ENCODE measurements at places on chromosomes 6 and 20.

GRCh38 chr6:14108571-14109410 is 8.8 kb upstream of the CD83 start:
- no peak for DNase-seq

DNA sequence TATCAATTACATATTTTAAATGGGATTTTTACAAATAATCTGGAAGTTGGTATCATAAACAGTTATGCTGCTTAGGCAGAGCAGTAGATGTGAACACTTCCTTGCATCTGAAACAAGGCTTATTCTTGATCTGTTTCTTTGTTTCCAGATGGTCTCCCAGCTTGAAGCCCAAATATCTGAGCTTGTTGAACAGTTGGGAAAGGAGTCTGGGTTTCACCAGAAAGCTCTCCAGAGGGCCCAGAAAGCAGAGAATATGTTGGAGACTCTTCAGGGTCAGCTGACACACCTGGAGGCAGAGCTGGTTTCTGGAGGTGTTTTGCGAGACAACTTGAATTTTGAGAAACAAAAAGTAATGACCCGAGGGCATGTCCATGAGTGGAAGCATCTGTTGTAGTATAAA is 91.9 kb downstream of the CCDC170 start:
- no peak for DNase-seq

GRCh38 chr20:62002882-62003480 is 62.7 kb downstream of the TAF4 start:
- no peak for DNase-seq

- DNase-seq, result no peak
Measured at GRCh38 chr20:38450412-38450975, 15.4 kb upstream of the SNHG17 start.

- DNase-seq, result peak; percentile 83
Measured at GRCh38 chr20:34312544-34313217, 9.5 kb upstream of the AHCY start.
